ENCODE measurements at places on chromosomes 7 and 10.

DNA sequence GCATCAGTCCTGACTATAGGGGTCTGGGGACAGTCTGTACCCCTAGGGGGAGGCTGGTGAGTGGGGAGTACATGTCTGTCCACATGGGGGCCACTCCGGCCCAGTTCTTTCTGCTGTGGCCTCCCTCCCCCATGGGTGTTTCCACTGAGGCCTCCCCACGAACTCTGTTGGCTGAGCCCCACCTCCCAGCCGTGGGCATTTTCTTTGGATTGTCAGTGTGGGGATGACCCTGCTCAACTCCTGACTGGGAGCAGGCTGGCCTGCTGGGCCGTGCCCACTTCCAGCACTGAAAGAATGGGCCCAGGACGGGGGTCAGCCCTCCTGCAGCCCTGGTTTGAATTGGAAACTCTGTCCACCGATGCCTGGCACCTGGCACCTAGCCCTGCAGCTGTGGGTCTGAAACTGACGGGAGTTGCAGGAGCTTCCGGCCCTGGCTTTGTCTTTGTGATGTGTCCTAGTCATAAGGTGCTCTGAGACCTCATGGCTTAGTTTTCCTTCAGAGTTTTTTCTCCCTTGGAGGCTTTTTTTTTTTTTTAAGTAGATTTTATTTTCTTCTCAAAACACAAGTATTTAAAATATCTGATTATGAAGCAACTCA, 46.5 kb downstream of the LHPP start:
- DNase-seq: no peak

DNA sequence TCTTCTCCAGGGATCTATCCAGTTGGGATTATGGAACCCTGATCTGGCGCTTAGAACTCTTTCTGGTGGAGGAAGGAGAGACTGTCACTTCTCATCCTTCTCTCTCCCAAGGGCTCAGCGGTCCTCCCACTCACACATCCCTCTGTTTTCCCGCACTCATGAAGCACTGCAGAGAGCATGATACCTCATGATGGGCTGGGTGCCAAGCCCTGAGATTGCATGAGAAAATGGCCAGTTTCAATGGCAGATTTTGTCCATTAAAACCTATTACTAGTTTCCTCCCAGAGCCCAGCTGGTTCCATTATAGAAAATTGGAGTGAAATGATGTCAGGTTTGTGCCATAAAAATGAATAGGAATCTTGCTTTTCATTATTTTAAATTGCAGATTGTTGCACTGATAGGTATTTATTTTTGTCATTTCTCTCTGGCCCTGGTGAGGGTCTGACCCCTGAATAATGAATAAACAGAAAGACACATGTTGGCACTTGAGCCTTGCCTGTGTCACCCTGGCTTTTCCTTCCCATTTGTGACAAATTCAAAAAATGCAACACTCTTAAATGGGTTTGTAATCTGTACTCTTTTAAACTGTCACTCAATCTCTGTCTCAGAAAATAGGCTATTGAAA, 1151.1 kb downstream of the TYW1 start:
- DNase-seq: no peak

- no peak for DNase-seq
Observed at GRCh38 chr7:137094-137891, 55.1 kb upstream of the FAM20C start.

DNA sequence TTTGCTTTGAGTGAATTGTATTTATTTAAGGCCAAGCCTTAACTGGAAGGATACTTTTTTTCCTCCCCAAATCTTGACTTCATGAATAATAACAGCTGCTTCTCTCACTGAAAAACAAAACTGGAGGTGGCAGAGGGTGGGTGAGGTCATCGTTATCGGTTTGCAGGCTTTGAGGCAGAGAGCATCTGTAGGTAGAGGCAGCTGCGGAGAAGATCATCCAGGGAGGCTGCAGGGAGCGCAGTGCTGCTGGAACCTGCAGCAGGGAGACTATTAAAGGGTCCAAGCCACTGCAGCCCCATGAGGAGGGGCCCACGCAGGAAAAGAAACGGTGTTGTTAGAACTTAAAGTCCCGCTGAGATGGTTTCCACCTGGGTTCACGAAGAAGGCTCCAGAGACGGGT, 112.1 kb upstream of the SDK1 start:
- no peak for DNase-seq

GRCh38 chr7:113797420-113798010, 121.3 kb downstream of the PPP1R3A start:
- no peak for DNase-seq

- DNase-seq: no peak
Observed at GRCh38 chr7:138630059-138630610, 71.0 kb downstream of the SVOPL start.

GRCh38 chr10:84263716-84264115, 18.9 kb downstream of the RGR start:
- DNase-seq: no peak

- no peak for DNase-seq
Observed at GRCh38 chr7:128404143-128404681, 5.6 kb downstream of the IMPDH1 start.

GRCh38 chr10:63766745-63767137, 245.5 kb downstream of the REEP3 start:
- no peak for DNase-seq

GRCh38 chr7:132030883-132031282, 474.5 kb upstream of the PODXL start:
- no peak for DNase-seq

GRCh38 chr7:131284702-131285419, 42.8 kb upstream of the MKLN1 start:
- no peak for DNase-seq

GRCh38 chr10:33157103-33157502, 177.4 kb downstream of the NRP1 start:
- no peak for DNase-seq

DNA sequence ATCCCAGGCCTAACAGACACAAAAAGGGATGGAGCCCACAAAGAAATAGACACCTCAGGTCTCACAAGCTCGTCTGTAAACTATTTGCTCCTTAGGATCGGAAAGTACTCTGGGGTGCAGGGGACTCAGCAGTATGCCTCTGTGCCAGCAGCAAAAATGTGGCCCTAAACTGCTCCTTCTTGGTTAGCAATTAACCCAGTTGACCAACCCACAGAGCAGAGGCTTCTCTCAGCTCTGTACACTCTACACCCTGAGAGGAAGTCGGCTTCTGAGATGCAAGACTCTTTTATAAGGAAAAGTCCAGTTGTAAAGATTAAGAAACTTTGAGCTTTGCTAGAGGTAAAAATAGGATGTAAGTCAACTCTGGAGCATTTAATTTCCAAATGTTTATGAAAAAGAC, 156.3 kb upstream of the PRSS58 start:
- DNase-seq: no peak

Measured in activated naive CD8-positive, alpha-beta T cell treated with anti-CD3 and anti-CD28 coated beads, Interleukin-2, amount 50 U/mL, for 16 hours (primary cell).